ENCODE measurements at places on chromosomes 16 and 17.

- DNase-seq: no peak
Observed at GRCh38 chr17:70375406-70375805, 206.1 kb downstream of the KCNJ2 start.

DNA sequence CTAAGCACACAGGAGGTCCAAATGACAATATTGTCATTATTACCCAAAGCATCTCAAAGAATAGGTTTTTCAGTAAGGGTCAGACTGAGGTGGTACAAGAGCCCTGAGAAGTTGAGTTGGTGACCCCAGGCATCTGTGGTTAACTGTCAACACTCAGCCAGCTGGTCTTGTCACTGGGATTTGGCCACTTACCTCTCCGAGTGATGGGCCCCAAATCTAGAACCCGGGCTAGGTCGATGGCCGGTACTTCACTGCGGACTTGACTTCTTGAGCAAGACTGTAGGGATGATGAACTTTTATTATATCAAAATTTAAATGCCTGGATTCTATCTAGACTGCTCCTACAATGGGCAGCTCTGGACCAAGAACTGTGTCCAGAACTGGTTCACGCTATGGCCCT, 11.5 kb downstream of the GP2 start:
- no peak for DNase-seq

DNA sequence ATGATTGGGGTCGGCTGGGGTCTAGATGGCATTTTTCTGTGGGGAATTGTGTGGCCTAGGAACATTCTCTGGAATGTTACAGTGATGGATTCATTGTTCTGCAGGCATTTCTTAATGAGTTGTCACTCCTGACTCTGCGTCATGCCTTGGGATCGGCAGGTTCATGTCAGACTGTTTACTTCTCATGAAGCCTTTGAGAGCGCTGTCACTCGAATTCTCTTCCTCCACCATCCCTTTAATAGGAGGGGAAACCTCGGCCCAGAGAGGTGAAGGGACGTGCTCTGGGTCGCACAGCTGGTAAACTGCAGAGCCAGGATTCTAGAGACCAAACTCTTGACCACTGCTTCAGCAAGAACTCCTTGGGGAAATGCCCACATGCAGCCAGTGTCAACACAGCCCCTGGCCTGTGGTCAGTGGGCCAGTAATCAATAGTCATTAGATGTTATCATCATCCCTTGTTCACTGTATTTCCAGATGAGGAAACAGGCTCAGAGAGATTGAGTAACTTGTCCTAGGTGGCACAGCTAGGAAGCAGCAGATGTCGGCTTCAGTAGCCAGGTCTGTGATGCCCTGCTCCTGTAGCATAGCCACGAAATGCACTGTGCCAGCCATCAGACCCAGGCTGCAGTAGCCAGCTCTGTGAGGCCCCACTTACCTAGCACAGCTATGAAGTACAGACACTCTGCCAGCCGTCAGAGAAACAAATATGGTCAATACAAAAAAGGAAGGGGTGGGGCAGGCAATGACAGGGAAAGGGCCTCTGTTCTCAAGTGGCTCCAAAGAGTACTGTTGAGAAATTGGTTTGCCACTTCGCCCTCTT, 259.0 kb downstream of the CPPED1 start:
- DNase-seq: no peak

DNA sequence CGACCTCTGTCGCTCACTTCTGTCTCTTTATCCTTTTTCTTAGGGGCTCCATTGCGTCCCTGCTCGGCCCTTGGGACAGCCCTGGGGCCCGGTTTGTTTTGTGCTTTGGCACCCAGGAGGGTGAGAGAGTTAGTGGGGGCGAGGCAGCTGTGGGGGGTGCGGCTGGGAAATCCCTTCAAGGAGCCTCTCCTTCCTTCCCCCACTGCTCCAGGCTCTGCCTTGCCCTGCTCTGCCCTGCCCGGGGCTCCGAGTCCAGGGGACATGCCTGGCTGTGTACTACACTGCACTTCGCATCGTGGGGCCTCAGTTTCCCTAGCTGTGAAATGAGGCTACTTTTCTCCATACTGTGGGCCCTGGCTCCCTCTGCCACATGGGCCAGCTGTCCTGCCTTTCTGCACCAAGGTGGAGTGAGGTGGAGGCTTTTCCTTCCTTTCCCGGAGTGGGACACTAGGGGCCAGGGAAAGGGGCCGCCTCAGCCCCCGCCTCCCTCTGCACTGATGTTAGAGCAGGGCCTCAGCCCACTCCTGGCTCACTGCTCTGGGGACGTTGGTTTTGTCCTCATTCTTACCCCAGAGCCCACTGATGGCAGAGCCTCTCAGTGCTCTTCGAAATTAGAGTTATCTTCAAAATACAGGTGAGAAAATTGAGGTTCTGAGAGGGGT, 980 bp downstream of the LLGL1 start:
- DNase-seq: no peak

GRCh38 chr16:23729503-23730424, 16.7 kb upstream of the ERN2 start:
- DNase-seq: no peak

DNA sequence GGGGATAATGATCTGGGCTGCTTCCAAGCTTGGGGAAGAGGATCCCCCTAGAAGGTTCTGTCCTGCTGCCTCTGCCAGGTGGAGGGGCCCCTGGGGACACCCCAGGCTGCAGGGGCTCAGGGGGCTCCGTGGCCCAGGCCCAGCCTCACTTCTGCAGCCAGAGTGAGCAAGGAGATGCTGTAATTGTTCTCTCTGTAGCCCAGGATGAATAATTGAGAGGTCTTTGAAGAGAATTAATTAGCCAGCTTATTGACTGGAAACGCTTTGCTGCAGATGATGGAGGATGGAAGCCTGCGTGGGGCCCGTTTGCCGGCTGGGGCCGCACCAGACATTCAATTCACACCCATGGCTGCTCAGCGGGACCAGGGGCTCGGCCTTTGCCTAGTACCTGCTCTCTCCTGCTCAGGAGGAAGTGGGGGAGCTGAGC, 38.5 kb downstream of the TMEM235 start:
- no peak for DNase-seq

GRCh38 chr17:72476575-72476986, 355.8 kb downstream of the SOX9 start:
- no peak for DNase-seq

DNA sequence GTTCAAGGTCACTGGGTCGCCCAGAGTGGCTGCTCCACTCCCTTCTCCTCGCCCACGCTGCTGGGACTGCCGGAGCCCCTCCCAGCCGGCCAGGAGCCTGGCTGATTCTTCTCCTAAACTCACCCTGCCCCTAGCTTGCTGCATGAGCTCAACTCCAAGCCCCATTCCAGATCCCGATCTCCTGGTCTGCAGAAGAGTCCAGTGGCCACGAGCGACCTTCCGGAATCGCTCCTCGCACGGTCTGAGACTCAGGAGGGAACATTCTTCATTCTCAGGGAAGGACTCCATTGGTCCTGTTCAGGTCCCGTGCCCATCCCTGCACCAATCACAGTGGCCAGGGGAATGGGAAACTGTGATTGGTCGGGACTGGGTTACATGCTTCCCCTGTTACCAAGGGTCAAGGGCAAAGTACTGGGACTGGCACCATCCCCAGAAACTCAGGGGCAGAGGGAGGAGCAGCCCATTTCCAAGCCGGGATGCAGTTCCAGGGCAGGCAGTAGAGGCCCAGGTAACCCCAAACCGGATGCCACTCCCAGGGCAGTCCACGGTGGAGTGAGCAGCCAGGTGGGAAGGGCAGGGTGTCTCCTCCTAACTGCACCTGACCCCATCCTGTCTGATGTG, 24.5 kb upstream of the CIBAR2 start:
- no peak for DNase-seq

DNA sequence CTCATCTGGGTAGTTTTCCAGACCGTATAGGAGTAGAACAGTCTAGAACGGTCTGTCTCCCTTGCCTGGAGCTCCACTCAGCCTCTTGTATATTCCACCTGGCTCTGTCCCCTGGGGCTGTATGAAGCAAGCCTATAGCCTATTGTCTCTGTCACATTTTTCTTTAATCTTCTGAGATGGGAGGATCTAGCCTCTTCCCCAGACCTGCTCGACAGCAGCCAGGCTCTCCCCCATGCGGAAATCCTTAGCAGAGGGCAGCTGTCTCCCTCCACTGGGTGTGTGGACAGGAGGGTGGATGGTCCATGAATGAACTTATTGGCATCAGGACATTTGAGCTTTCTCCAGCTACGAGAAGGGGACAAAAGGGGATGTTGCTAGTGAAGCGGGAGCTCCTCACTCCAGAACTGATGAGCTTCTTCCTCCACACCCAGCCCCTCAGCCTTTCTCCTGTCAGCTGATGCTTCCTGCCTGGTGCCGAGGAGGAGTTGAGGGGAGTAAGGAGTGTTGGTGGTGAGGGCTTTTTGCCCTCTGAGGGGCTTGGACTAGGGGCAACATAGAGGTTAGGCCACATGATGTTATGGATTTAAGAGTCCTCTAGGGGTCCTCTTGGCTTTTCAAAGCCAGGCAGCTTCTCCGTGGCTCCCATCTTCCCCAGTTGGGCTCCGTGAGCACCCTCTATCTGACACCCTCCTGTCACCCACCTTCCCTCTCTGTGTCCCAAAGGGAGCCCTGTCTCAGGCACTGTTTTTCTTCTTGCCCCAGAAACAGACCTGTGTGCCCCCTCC, 28.0 kb downstream of the ARHGAP23 start:
- no peak for DNase-seq

- no peak for DNase-seq
Observed at GRCh38 chr17:72267601-72268000, 146.8 kb downstream of the SOX9 start.

DNA sequence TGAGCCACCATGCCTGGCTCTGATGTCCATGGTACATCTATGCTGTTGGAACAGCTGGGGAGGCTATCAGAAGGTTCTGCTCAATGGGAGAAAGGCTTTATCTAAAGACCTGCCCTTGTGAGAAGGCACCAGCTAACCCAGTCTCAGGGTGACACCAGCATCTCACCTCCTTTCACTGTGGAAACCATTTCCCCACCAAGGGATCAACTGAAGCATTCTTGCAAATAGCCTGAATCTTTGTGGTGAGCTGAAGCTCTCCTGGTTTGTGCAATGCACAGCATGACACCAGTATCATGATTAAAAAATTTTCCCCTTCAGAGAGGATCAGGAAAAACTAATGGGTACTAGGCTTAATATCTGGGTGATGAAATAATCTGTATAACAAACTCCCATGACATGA, 5.1 kb downstream of the CCL18 start:
- DNase-seq: no peak

DNA sequence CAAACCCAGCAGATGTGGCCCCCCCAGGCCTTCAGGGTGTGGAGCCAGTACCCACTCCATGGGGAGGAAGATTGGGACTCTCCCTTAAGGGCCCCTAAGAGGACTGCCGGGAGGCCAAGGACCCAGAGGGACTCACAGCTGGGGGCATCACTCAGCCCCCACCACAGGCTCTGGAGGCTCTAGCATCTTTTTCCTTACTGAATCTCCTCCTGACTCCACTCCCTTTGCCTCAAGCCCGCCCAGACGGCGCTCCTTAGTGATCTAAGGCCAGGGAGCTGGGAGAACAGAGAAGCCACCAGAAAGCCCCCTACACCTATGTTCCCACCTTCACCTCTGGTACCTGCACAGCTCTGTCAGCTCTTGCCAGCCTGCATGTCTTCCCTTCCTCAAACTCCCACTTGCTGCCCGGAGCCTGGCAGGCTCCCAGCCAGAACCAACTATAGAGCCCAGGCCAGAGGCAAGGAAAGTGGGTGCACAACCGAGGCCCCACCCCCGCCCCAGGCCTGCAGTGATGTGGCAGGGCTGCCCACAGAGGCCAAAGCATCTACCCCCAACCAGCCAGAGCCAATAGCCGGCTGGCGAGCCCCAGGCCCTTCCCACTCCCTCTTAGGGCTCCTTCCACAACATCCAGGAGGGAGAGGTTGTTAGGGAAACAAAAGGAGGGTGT, 22.3 kb upstream of the MPO start:
- no peak for DNase-seq

GRCh38 chr17:7888184-7888920, at the start of gene CHD3:
Gene CHD3 (plus strand): TSS chr17:7888789. CDS start chr17:7889001, 212 bp downstream.
- peak; percentile 61 for DNase-seq

DNA sequence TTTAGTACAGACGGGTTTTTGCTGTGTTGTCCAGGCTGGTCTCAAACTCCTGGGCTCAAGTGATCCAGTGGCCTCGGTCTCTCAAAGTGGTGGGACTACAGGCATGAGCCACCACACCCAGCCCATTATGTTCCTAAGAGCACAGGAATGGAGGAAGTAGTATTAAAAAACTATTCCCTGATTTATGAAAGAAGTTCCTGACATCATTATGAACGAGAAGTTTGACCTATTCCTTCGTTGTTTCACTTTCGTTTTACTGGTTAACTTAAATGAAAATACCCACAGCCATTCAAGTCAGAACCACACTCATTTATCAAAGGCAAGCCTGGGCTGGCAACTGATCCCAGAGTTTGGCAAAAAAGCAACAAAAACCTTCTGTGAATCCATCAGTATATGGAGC, 13.5 kb upstream of the CBX4 start:
- DNase-seq: no peak

DNA sequence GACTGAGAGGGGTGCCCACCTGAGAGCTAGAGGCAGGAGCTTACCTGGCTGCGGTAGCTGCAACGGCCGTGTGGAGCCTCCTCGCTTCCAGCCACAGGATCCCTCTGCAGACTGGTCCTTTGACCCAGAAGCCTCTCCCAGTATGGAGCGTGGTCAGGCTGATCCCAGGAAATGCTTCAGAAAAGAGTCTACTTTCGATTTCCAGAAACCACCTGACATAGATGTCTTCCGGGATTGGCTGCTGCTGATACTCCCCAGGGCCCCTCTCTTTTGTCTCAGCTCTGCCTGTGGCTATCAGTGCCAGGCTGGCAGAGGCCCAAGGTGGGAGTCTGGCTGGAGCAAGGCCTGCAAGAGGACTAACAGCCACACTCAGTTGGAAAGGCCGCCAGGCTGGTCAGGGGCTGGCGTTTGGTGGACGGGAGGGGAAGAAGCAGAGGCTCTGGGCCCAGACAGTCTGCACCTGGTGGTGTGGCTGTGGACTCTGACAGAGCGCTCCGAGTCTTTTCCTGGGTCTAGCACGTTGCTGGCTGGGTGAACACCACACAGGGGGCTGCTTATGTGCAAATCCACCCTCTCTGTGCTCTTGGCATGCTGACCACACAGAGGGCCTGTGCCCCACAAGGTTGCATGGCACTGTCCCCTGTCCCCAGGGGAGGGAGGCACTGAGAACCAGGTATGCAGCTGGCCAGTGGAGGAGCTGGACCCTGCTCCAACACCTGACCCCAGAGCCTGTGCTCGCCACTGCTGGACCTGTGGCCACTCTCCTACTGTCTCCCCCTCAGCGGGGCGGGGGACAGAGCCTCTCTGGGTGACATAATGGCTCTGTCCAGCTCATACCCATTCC, at the start of gene LGALS3BP:
TSS of gene LGALS3BP (minus strand) at position 144 of the 844 bp plus-strand sequence. CDS start 2,732 bp downstream, outside the sequence.
- peak; percentile 16 for DNase-seq

GRCh38 chr17:71423871-71424546, 696.8 kb upstream of the SOX9 start:
- DNase-seq: no peak
